ENCODE measurements at places on chromosomes 6 and 20.

DNA sequence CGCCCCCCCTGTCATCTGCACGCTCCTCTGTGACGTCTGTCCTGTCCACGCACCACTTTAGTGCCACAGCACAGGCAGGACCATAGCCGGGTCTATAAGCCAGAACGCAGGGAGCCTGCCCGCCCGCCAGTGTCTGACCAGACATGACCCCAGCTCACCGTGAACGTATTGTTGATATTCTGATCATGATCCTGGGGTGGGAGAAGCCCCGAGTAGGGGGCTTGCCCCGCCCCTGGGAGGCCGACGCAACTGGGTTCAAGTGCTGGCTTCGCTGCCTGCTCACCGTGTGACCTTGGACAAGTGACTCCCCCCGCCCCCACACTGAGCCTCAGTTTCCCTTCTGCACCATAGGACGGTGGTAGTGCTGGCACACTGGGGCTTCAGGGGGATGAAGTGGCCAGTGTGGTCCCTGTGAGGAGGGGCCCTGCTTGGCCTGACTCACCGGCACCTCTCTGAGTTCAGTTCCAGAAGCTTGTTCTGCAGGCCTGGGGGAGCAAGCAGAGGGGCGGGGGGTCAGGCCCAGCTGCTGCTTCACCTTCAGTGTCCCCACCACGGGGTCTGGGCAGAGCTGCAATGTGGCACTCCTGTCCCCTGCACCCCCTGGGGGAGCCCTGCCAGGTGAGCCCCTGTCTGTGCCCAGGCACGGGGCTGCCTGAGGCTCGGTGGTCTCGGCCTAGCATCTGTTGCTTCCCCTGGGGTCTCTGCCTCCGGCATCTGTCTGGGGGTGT is 9.2 kb downstream of the RBBP8NL start:
- DNase-seq: no peak

DNA sequence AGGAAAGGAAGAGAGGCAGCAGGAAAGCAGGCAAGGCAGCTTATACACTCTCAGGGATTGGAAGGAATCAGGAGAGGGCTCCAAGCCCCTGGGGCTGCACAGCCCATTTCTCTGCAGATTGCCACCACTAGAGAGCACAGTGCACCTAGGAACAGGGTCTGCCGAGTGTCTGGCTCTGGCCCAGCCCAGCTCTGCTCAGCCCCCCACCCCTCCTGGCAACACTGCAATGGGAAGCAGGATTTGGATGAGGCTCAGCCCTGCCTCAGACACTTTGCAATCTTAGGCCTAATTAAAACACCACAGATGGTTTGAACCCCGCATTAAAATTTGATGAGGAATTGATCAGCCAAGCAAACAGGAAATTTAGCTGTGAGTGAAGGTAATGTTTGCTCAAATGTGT is 252.7 kb downstream of the DHX35 start:
- no peak for DNase-seq

- DNase-seq: no peak
These were observed 180.5 kb downstream of the ISM1 start for GRCh38 chr20:13401596-13401995.

DNA sequence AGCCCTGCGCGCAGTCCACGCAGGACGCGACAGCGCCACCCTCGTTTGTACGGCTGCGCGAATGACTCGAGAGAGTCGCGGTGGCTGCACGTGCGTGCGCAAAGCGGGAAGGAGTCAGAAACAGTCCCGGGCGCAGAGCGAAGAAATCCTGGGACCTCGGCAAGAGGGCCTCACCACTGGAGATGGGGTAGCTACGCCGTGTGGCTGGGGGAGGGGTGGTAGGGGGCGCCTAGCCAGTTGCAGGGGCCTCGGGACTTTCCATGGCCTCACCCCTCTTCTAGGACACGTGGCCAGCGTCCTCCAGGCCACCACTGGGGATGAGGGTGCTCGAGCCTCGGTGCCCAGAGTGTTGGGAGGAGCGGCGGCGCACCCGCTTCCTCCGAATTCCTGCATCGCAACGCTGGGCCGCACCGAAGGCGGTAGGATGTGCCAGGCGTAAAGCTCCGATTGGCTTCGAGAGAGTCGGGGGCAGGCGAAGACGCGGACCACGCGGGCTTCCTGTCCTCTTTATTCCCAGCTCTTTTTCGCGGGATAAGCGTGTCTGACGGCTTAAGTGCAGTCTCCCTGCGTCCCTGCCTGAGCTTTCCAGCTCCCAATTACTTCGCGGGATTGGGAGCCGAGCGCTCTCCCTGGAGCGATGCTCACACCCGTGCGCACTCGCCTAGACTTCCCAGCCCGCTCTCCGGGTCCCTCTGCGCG is 38.7 kb downstream of the NCR2 start:
- no peak for DNase-seq

DNA sequence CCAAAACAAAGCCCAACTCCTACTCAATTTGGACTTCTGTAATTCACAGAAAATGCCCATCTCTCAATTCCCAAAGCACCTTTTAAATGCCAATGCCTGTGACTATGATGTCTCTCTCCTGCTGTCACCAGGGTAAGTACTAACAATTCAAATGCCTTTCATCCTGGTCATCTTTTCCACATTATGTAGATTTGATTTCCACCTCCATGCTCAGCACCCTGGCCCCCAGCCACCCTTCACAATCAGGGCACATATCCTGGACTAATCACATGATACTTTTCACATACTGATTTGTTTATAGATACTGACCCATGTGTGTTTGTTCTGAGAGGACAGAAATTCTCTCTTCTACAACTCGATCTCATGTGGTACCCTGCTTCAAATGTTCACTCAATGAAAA is 236.3 kb downstream of the PTPRK start:
- no peak for DNase-seq

- DNase-seq: no peak
These were observed 178.7 kb downstream of the OTOR start for GRCh38 chr20:16926626-16927430.

DNA sequence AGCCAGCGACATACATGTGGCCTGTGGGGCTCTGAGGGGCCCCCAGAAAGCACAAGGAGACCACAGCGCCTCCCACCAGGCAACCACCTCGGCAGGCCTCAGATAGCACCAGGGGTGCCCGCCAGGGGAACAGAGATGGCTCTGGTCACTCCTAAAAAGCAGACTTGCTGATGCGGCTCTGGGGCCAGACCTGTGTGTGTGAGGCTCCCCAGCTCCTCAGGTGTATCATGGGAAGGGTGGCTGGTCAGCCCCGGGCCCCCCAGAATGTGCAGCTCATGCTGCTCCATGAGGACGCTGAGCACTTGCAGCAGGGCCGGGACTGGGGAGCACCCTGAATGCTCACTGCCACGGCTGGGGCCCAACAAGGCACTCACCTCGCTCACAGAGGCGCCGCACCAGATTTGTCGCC is 60.2 kb downstream of the PYGB start:
- DNase-seq: peak; percentile 83

GRCh38 chr6:142927904-142928303 is 17.1 kb downstream of the HIVEP2 start:
- no peak for DNase-seq

- DNase-seq: no peak
These were observed 43.9 kb upstream of the GGTLC1 start for GRCh38 chr20:24032400-24032898.

DNA sequence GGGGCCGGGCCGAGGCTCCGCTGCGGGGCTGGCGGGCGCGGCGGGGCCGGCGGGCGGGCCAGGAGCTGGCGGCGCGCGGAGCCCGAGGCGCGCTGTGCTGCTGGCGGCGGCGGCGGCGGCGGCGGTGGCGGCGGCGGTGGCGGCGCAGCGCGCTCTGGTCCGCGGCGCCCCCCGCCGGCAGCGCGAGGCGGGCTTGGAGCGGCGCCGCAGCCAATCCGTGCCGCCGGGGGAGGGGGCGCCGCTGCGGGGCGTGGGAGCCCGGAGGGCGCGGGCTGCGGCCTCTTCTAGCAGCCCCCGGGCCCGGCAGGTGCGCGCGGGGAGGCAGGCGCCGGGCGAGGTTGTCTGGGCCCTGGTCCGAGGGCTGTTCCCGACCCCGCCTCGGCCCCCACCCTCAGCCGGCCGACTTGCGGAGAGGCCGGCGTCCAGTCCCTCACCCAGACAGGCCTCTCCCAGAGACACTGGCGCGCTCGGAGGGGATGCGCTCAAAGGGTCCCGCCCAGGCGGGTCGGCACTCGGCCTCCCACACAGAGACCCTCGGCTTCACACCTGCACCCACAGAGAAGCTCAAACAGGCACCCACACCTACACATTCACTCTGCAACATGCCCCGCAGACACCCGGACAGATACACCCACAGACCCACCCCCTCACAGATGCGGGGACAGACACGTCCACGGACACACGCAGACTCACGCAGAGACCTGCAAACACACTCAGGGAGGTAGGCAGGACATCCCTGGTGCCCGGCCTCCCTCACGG is at the start of gene RIMS4:
Gene RIMS4 (minus strand): TSS at position 156 of the 759 bp plus-strand sequence. CDS start 275 bp downstream, outside the sequence.
- DNase-seq: no peak

DNA sequence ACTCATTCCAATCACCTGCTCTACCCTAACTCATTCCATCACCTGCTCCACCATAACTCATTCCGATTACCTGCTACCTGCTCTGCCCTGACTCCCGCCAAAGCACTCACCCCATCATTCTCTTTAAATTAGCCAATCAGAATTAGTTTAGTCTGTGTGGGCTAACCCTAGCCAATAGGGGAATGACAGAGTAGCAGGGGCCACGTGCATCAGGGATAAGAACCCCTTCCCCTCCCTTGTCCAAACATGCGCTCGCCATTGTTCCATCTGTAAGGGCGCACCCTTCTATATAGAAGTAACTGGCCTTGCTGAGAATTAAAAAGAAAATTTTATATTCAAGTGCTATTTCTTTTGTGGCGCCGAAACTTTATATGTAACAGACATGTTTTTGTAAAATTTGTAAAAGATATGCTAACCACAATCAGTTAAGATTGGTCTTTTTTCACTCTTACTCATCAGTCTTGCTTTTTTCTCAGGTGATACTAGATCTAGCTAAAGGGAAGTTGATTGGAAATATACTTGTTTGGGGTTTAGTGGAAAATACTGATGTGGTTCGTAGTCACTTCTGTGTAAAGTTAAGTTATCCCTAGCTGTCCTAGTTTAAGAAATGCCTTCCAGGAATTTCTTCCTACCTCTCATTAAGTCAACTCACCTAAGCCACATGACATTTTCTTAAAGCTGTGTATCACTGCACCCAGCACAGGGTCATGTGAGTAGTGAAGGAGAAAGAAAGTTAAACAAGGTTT is 16.5 kb downstream of the RTN4IP1 start:
- no peak for DNase-seq

- no peak for DNase-seq
These were observed 4.3 kb downstream of the PFDN4 start for GRCh38 chr20:54212226-54212625.

- no peak for DNase-seq
These were observed 17.2 kb downstream of the CYP39A1 start for GRCh38 chr6:46635462-46635861.

DNA sequence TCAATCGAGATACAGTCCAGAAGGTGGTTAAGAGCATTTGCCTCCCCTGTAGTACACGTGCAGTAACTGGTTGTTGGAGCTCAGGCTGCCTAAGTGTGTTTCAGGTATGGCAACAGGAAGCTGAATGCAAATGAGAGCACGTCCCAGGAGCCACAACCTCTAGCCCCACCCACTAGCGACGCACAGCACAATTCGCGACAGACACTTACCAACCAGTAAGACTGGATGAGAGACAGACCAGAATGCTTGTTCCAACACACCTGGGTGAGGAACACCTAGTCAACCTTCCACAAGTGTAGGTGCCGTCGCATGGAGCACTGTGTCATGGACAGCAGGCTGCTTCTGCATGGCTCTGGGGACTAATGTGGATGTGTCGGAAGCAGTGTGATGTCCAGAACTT is 7.2 kb upstream of the SERPINB1 start:
- DNase-seq: no peak

DNA sequence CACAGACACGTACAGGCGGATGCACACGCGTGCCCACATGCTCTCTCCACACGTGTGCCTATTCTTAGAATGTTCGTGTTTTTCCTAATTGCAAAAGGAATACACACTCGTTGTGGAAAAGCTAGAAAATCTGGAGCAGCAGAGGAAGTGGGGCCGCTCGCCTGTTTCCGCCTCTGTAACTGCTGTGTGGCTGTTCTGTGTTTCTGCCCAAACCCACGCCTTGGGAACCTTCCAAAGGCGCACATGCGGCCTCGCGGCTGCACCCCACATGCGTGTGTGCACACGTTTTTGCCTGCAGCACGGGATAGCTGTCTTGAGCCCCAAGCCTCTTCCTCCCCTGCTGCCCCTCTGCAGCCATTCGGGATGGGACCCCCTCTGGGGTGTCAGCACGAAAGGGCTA is 12.2 kb downstream of the SLC17A9 start:
- no peak for DNase-seq

DNA sequence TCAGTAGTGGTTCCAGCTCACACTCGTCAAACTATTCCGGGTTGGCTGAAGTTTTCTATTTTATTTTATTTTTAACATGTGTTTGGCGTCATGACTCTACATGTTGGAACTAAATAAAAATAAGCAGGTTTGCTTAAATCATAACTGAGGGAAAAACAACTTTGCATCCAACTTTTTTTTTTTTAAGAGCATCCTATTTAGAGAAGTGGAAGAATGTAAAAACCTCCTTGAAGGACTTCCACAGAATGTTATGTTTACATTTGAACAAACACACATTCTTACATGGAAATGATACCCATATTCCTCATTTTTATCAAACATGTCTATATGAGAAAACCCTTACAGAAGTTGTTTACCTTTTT is 659 bp downstream of the PRDM1 start:
- DNase-seq: no peak

DNA sequence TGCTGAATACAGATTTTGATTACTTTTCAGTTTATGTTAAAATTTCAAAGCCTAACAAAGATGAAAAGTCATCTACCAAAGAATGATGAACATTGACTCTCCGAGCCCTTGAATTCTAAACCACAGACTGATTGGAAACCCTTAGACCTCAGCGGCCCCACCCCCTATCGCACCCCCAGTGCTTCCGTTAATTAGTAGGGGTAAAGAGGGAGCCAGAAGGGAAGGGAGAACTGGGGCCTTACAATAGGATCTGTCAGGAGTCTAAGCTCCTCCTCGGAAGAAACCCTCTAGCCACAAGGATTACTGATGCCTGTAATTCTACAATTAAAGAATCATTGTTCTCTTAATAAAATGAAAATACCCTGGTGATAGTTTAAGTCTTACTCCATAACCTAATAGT is 79.7 kb upstream of the JARID2 start:
- no peak for DNase-seq

GRCh38 chr6:90192857-90193256 is 103.8 kb downstream of the BACH2 start:
- no peak for DNase-seq

GRCh38 chr6:107646176-107646575 is 156.3 kb downstream of the SOBP start:
- no peak for DNase-seq

DNA sequence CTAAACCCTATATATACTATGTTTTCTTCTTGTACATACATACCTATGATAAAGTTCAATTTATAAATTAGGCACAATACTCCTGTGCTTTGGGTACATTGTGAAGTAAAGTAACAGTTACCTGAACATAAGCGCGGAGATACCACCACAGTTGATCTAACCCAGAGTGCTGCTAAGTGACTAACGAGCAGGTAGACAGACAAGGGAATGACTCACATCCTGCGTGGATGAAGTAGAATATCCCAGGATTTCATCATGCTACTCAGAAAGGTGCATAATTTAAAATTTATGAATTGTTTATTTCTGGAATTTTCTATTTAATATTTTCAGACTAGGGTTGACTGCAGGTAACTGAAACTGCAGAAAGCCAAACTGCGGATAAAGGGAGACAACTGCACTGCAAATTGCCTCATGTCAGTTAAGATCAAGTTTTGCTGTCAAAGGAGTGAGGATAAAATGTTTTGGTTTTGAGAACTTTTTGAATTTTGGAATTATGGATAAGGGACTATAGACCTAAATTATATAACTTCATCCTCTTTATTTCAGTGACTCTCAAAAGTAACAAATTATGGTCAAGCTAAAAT is 14.4 kb downstream of the MKKS start:
- DNase-seq: no peak

GRCh38 chr6:166675736-166676135 is 48.7 kb upstream of the RPS6KA2 start:
- no peak for DNase-seq
